AG09309 (cell line): ENCODE measurements at places on chromosomes 12 and 14.

DNA sequence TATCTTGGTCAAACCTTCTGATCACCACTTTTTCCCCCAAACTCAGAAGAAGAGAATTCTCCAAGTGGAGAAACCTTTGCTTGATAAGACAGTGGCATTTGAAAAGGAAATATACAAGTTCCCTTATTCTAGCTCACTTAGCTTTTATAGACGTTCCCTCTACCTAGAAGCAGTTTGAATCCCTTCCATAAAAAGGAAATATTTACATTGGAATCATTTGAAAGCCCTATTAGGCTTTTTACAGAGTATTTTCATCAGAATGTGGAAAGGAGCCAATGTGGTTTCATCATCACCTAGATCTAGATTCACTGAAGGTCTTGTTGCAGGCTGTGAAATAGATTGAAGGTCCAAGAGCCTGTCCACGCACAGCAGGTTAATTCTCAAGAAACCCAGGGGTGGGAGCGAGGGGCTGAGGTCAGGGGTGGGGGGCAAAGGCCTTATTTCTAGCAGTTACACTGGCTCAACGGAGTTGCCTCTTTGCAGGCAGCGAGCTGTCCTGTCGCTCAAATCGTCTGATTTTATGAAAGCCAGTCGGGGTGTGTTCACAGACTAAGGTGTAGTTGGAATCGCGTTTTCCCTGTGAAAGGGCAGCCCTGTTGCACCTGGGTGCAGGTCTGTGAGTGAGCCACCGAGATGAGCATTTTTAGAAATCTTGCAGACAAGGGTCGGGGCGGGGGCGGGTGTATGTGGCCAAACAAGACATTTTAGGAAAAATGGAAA lies 45.6 kb downstream of the AACS start:
- peak; percentile 49 for DNase-seq

DNA sequence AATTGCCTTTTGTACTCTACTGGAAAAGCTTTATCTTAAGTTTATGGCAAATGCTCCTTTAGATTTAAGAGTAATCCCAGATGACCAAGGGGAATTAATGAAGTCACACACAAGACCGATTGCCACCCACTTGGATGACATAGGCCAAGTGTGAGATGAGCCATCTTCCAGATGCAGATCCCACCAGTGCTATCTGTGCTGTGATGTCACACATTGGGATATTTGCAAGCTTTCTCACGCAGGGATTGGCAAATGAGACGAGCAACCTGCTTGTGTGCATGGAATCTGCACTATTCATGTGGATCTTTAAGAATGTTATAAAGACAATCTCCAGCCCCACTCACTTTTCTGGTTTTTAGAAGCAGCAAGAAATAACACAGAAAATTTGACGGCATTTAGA lies 602.1 kb upstream of the TMEM132C start:
- peak; percentile 66 for DNase-seq

GRCh38 chr14:90275820-90276219 lies 19.5 kb downstream of the PSMC1 start:
- no peak for DNase-seq

GRCh38 chr12:100024974-100025555 lies 40.3 kb upstream of the ANKS1B start:
- no peak for DNase-seq

- DNase-seq = no peak
Measured at GRCh38 chr12:122785503-122785902, 11.1 kb downstream of the CCDC62 start.

DNA sequence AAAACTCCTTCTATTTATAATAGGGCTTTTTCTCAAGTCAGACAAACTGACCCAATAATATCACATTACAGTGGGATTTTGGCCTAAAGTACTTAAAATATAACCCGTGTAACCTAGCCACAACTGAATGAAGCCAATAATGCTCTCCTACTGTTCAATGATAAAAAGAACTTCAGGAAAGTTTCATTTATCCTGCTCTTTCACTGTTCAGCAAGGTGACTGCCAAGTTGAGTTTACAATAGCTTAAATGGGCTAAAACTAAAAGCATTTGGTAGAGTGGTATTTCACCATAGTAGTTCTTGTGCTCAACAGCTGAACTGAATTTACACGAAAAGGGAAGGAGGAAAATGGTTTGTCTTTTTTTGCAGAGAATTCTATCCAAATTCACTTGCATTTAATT lies 49.8 kb downstream of the CNTN1 start:
- DNase-seq = no peak

DNA sequence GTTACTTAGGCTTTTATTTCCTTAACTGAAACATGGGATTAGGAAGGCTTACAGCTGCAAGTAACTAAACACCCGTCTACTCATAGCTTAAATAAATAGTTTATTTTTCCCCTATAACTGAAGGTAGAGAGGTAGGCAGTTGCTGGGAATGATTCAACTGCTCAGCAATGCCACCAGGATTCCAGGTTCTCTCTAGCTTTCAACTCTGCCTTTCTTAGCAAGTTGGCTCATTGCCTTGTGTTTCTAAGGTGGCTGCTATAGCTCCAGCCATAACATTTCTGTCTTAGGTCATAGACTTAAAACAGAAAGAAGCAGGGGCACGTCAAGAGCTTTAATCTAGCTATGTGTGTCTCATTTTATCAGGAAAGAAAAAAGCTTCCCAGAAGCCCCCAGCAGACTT lies 103.7 kb upstream of the MDM1 start:
- no peak for DNase-seq

DNA sequence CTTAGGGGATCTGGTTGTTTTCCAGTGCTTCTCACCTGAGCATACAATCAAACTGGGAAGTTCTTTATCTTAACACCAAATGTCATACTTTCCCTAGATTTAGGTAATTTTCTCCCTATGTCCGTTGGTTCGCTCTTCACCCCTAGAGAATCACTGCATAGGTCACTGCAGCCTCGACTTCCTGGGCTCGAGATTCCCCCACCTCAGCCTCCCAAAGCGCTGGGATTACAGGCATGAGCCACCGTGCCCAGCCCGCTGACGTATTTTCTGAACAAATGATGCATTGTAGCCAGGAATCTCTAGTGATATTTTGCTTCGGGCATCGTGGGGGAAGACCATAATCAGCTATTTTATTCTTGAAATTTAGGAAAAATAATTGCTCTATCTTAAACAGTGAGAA lies 1.1 kb upstream of the RPL41 start:
- no peak for DNase-seq

DNA sequence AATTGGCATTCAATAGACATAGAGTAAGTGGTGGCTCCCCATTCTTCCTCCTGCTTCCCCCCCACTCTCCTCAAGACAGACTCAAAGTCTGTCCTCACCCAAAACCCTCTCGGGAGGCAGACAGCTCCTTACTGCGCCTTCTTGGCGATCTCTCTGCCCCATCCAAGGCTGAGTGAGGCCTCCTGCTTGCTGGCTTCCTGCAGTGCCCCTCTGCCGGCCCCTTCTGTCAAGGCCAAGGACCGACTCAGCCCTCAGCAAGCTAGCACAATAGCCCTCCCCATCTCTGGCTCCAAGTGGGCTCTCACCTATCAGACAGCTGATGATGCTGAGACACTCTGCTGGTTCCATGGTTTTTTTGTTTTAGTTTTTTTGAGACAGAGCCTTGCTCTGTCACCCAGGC lies 62.5 kb upstream of the DLK1 start:
- DNase-seq = no peak

GRCh38 chr14:94372021-94372605 lies 16.3 kb downstream of the SERPINA1 start:
- no peak for DNase-seq

DNA sequence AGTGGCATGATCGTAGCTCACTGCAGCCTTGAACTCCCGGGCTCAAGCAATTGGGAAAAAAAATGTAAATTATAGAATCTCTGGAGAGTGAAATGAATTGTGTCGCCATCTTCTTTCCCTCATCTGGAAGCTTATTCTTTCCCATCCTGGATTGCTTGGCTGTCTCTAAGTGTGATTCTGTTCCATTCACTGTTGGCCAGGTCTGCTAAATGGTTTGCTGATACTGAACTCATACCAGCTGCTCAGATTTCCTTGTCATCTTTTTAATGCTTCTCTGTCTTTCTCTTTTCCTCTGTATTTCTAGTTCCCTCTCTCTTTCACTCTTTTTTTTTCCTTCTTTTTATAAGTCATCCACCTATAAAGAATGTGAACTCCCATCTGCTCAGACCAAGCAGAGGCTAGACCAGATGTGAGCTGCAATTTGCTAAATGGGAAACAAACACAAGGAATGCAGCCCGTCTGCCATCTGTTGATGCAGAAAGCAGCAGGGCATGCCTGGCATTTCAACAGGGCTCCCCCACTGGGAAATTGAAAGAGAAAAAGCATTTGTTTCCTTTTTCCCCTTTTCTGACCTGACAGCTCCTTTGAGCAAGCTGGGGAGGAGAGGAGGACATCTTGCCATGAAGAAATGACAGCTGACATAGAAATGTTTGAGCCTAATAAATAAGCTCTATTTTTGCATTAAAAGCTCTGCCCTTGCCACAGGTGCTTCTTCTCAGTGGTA lies 1823.6 kb upstream of the FLRT2 start:
- DNase-seq = no peak

- no peak for DNase-seq
Measured at GRCh38 chr12:112538740-112539139, 120.0 kb downstream of the PTPN11 start.

- DNase-seq = no peak
Measured at GRCh38 chr12:21695986-21696385, 38.3 kb upstream of the LDHB start.

GRCh38 chr12:58202933-58203718 lies 261.8 kb downstream of the ATP23 start:
- DNase-seq = no peak
